ENCODE measurements at places on chromosomes 2 and 18. TPM values are rescaled to one million over a fixed set of nuclear protein-coding genes. Genes with fewer than 3 reads are reported as not detected.
A peak's percentile ranks its signal among the peaks of the same experiment; 100 is the strongest.

GRCh38 chr2:160968183-160968582 is 192.0 kb upstream of the TANK start:
- no peak for DNase-seq

- no peak for DNase-seq
Observed at GRCh38 chr2:21301871-21302455, 178.2 kb downstream of the TDRD15 start.

- DNase-seq: no peak
Observed at GRCh38 chr2:202721621-202722020, 86.9 kb downstream of the FAM117B start.

GRCh38 chr2:8803658-8804379 is 33.6 kb downstream of the KIDINS220 start:
- DNase-seq: no peak

- no peak for DNase-seq
Observed at GRCh38 chr2:38590053-38590452, 12.7 kb downstream of the HNRNPLL start.

DNA sequence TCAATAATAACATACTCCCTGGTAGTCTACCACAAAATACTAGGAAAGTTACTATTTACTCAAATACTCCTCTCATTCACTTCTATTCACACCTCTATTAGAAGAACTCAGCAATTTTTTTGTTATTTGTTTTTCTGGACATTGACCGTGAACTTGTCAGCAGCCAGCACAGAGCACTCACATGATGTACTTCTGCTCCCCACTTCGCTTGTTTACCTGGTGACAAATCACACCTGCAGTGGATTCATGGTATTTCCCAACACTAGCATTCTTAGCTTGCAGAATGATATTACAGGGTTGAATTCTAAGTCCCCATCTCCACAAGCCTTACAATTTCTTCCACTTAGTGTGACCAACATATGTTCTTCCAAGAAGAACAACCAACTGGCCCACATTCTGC is 238.2 kb downstream of the SATB2 start:
- DNase-seq: no peak

DNA sequence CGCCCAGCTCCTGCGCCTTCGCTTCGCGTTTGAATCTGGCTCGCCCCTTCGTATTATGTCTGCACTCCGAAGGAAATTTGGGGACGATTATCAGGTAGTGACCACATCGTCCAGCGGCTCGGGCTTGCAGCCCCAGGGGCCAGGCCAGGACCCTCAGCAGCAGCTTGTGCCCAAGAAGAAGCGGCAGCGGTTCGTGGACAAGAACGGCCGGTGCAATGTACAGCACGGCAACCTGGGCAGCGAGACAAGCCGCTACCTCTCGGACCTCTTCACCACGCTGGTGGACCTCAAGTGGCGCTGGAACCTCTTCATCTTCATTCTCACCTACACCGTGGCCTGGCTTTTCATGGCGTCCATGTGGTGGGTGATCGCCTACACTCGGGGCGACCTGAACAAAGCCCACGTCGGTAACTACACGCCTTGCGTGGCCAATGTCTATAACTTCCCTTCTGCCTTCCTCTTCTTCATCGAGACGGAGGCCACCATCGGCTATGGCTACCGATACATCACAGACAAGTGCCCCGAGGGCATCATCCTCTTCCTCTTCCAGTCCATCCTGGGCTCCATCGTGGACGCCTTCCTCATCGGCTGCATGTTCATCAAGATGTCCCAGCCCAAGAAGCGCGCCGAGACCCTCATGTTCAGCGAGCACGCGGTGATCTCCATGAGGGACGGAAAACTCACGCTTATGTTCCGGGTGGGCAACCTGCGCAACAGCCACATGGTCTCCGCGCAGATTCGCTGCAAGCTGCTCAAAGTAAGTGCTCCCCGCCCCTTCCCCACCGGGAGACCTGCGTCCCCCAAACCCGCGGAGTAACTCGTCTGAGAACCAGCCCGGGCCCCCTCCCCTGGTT is 453 bp downstream of the KCNJ3 start:
- peak; percentile 63 for DNase-seq

- DNase-seq: no peak
Observed at GRCh38 chr2:129087133-129087813, 768.6 kb upstream of the HS6ST1 start.

GRCh38 chr18:12038082-12038638 is 55.5 kb upstream of the ANKRD62 start:
- DNase-seq: peak; percentile 76

GRCh38 chr2:233492078-233492477 is 74.5 kb downstream of the USP40 start:
- no peak for DNase-seq

DNA sequence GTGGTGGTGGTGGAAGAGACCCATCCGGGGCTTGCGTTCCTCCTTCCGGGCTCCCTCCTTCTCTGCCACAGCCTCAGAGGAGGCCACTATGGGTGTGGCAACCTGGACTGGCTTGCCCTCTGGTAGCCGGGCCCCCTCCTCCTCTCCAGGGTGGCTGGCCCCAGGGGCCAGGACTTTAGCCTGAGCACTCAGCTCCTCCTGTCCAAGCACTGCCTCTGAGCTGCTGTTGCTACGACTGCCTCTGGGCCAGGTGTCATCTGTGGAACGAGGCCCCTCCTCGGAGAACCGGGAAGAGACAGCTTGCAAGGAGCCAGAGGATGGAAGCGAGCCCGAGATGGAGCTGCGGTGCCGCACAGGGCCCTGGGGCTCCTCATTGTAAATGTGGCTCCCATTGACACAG is 16.7 kb upstream of the SFXN5 start:
- DNase-seq: no peak

GRCh38 chr18:32760391-32760790 is 12.4 kb downstream of the KLHL14 start:
- no peak for DNase-seq

- DNase-seq: no peak
Observed at GRCh38 chr2:78132391-78133370, 610.5 kb upstream of the LRRTM4 start.

DNA sequence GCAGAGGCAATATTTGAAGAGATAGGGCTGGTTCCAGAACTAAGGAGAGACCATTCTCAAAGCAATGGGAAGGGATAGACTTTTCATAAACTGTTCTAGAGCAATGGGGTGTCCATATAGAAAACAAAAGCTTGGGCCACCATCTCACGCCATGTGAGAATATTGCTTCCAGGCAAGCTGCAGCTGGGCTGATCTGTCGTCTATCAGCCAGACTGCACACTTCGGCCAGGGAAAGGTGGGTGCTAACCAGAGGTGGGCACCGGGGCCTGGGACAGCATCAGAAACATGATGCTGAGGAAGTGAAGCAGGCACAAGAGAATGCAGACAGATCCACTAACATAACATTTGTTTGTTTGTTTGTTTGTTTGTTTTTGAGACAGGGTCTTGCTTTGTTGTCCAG is 43.7 kb downstream of the MYO7B start:
- DNase-seq: no peak

GRCh38 chr18:75035928-75036327 is 173.0 kb downstream of the PTGR3 start:
- no peak for DNase-seq

DNA sequence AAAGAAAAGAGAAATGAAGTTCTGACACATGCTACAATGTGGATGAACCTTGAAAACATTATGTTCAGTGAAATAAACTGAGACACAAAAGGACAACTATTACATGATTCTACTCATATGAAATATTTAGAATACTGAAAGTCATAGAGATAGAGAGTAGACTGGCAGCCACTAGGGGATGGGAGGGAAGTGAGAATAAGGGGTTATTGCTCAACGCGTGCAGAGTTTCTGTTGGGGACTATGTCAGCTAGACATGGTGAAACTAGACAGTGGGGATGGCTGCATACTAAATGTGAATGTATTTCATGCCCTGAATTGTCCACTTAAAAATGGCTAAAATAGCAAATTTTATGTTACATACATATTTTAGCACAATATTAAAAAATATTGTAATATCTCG is 108.7 kb upstream of the ATL2 start:
- no peak for DNase-seq

DNA sequence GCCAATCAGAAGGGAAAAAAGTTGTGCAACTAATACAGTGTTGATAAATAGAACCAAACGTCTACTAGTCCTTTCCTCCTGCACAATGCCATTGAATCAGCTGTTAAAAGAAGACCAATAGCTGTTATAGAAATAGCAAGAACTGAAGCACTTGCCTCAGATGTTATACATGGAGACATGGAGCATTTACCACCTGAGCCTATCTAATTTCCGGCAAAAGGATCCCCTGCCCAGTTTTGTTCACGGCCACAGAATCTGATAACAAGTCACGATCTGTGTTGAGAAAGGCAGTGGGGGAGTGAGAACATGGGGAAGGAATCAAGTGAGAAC is 285.4 kb downstream of the ZEB2 start:
- DNase-seq: no peak

GRCh38 chr2:112019569-112019982 is 35.5 kb upstream of the TMEM87B start:
- no peak for DNase-seq

GRCh38 chr2:129757366-129757914 is 222.0 kb upstream of the RAB6C start:
- no peak for DNase-seq

GRCh38 chr2:42239289-42239661 is 70.1 kb downstream of the EML4 start:
- DNase-seq: no peak

DNA sequence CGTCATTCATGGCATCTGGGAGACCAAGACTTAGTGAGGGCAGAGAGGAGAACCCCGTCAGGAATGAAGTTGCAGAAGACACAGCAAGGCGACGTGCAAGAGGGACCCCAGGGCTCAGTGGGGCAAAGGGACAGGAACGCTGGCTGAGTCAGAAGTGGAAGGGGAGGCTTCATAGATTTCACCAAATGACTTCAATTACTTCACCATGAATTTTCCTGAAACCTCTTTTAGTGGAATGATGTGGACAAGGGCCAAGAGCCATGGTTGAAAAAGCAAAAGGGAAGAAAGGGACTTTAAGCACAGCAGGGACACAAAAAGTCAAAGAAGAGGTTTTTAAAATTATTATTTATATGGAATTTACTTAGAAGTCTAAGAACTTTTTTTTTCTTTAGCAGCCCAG is 141.6 kb upstream of the PID1 start:
- DNase-seq: no peak

DNA sequence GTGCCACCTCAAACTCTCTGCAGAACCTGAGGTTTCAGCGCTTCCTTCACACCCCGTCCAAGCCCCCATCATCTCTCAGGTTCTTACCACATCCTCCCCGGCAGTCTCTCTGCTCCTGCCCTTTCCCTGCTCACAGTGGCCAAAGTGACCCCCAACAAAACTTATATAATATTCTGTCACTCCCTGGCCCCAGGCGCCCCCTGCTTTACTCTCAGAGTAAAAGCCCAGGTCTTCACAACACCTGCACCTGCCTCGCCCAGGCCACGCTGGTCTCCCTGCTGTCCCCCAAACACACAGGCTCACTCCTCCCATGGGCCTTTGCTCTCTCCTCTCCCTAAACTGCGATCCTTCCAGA is 6.4 kb downstream of the ITGB1BP1 start:
- no peak for DNase-seq

DNA sequence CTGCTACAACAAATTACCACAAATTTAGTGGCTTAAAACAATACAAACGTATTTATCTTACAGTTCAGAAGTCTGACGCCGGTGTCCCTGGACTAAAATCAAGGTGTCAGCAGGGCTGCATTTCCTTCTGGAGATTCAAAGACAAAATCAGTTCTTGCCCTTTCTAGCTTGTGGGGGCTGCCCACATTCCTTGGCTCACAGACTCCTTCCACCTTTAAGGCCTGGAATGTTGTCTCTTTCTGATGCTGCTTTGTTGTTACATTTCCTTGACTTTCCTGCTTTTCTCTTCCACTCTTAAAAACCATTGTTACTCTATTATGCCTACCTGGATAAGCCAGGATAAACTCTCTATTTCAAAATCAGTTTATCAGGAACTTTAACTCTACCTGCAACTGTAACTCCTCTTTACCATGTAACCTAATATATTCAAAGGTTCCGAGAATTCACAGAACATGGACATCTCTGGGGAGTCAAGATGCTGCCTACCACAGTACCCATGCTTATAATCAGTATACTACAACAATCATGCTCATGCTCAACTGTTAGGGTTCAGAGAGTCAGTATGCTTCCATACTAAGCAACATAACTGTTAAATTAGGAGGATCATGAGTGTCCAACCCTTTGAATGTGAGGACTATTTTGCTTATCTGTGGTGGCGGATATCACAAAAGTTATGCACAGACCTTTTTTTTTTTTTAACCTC is 27.4 kb downstream of the YES1 start:
- no peak for DNase-seq

- DNase-seq: no peak
Observed at GRCh38 chr18:3923750-3924149, 473.8 kb downstream of the TGIF1 start.

- DNase-seq: no peak
Observed at GRCh38 chr18:69631281-69631680, 230.6 kb downstream of the DOK6 start.

GRCh38 chr2:232287316-232287715 is 91.2 kb upstream of the ALPP start:
- no peak for DNase-seq

GRCh38 chr2:64610316-64610855 is 43.3 kb downstream of the SERTAD2 start:
- peak; percentile 55 for DNase-seq

DNA sequence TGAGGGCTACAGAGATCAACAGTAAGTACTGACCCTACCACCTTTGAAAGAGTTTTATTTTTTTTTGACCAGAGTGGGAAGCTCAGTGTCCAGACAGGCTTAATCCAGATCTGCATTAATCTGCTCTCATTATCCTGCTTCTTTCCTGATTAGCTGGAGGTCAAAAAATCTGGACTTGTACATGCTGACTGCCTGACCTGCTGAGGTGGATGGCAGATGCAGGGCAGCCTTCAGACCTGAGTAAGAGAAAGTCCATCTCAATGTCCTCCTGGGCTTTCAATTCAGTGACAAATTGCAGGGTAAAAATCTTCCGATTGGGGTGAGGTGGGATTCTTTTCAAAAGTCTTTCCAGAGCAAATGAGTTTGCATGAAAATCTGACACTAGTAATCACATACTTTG is 998.8 kb upstream of the PIK3C3 start:
- no peak for DNase-seq

ITGB6 gene
- total RNA-seq: not detected

DSG1 gene
- not detected for total RNA-seq

MEX3C gene
- total RNA-seq: 20.2 TPM

CKAP2L gene
- not detected for total RNA-seq

SLC4A5 gene
- total RNA-seq: 1.5 TPM

TEX44 gene
- not detected for total RNA-seq

DNAJC5G gene
- total RNA-seq: 1.7 TPM

FEV gene
- not detected for total RNA-seq

TNFAIP6 gene
- 4.9 TPM for total RNA-seq

Measured in sigmoid colon (tissue), 7 donors.